Adipocyte (in vitro differentiated cells): ENCODE measurements at places on chromosomes 3 and 15.

DNA sequence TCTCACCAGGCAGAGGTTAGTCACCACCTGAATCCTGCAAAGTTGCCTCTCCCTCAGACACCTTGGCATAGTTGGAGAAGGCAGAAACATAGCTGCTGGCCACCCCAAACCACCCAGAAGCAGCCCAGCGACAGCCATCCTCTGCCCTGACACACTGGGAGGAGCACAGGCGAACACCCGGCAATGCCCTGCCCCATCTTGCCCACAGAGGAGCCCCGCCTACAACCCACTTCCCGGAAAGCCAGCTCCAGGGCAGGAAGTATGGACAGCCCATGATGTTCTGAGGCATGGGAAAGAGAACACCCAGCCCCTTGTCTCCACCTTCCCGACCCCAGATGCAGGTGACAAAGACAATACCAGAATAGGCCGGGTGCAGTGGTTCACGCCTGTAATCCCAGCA, 12.6 kb upstream of the SHISA5 start:
- no peak for DNase-seq

DNA sequence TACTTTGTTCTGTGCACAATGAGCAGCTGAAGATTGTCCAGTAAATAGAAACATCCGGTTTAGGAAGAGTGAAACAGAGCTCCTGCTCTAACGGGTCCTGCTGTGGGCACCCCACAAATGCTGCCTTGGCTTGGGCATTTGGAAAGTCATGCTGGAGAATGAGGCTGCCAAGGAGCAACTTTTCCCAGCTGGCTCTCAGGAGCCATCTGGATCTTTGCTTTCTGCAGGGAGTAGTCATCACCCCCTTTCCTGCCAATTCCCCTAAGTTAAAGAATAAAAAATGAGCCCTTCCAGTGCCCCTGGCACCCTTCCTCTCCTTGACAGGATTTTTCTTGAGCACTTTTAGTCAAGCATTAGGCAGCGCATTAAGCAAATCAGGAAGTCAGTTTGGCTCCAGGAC, 90.0 kb downstream of the FAM43A start:
- no peak for DNase-seq

GRCh38 chr15:77538793-77539497, 93.8 kb downstream of the LINGO1 start:
- no peak for DNase-seq

- DNase-seq, result peak; percentile 87
These were observed 2.0 kb upstream of the SOX2 start for GRCh38 chr3:181709537-181710279.

GRCh38 chr3:76570436-76571057, 469.4 kb upstream of the ROBO2 start:
- peak; percentile 79 for DNase-seq

DNA sequence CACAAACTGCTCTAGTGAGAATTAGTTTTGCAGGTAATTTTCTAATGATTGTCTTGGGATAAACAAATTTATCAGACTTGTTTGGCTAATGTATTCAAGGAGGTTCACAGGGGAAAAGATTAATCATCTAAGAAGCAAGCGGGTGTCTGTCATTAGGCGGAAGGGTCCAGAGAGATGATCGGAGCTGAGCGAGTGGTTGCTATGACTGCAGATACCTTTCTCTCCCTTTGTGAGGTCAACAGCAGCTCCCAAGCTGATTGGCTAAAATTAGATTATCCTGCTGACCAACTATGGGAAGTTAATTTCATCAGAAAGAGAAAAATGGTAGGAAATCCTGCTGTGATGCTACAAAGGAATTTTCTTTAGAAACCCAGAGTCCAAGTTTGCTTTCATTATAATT, 276.0 kb downstream of the SOX2 start:
- DNase-seq, result no peak

DNA sequence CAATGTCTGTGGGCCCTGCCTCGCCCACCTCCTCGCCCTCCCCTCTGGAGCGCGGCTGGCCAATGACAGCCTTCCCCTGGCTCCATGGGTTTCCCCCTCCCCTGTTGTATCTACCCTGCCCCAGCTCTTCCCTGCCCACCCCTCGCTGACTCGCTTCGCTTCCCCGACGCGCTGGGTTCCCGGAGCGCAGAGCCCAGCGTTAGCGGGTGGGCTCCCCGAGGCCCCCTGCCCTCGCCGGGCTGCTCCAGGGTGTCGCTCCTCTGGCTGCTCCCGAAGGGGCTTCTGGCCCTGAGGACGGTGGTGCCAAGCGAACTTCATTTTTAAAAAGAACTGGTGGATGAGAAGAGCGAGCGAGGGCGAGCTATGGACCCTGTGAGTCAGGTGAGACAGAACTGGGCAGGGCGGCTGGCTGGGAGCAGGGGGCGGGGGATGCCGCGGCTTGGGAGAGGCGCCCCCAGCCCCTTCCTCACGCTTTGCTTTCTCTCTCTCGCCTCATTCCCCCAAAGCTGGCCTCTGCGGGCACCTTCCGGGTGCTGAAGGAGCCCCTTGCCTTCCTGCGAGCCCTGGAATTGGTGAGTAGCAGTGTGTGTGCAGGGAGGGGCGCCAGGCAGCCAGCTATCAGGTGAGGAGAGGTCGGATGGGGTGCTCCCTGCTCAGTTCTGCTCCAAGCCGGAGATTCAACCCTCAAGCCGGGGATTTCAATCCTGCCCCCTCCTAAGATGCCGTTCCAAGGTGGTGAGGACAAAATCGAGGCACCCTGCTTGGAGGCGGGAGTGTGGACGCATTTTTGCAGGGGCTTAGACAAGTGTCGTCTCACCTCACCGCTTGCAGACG, at the start of gene SYNPR:
TSS of gene SYNPR (plus strand) at position 138 of the 834 bp plus-strand sequence.
- DNase-seq, result no peak

- DNase-seq, result no peak
These were observed 527.1 kb upstream of the GOLIM4 start for GRCh38 chr3:168622795-168623194.

DNA sequence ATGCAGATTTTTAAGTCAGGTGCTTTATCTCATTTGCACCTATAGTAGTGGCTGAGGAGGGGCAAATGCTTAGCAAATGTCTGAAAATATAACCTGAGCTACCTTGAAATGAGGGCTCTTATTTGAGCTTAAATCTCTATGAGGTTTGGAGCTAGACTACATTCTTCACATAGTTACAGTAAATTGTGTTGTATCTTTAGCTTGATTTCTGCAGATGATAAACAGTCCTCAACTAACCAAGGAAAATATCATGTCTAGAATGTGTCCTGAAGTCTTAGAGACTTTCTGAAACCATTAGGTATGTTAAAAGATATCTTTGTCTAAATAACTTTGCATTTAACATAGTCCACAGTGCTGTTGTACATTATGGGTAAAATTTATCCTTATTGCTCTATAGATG, 127.6 kb downstream of the ATP1B3 start:
- no peak for DNase-seq

DNA sequence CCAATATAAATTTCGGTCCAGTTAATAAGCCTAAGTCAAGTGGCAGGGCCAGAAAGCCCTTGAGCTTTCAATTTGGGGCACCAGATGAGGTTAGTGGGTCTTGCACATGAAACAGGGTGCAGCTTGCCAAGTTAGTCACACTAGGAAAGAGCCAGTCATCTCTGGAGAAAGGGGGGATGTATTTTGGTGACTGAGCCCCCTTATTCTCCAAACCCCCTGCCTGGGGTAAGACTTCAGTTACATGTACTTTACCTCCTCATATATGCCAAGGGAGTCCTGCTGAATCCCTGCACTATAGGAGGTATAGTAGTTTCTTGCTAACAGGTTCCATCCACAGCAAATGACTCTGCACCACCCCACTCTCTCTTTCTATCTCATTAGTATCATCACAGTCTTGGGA, 62.7 kb downstream of the TIGIT start:
- no peak for DNase-seq

DNA sequence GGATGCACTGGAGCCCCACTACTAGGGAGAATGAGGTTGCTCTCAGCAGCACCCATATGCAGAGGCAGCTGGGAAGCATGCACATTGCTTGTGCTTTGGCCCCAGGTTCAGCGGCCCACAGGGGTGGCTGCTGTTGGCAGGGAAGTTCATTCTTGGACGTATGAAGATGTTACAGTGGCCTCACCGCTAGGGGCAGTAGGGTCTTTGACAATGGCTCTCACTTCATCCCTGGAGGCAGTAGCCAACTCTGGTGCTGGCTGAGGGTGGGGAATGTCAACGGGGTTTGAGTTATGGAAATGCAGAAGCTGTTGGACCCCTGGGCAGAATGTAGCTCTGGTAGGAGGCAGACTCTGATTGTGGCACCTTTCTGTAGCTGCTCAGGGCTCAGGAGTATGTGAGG, 279.9 kb downstream of the SCAPER start:
- no peak for DNase-seq
